Activated T-helper 1 cell treated with anti-CD3 and anti-CD28 coated beads, Interleukin-12 subunit alpha, Interleukin-12 subunit beta, Interleukin-2, Interleukin-4 antibody, amounts not matched to agents 30 ng/mL and 10 ng/mL and 1 ng/mL, durations not matched to agents 14 hours and 24 hours and 36 hours (primary cell): ENCODE measurements at places on chromosomes 7 and 10. TPM values are rescaled to one million over a fixed set of nuclear protein-coding genes. Genes with fewer than 3 reads are reported as not detected.

DNA sequence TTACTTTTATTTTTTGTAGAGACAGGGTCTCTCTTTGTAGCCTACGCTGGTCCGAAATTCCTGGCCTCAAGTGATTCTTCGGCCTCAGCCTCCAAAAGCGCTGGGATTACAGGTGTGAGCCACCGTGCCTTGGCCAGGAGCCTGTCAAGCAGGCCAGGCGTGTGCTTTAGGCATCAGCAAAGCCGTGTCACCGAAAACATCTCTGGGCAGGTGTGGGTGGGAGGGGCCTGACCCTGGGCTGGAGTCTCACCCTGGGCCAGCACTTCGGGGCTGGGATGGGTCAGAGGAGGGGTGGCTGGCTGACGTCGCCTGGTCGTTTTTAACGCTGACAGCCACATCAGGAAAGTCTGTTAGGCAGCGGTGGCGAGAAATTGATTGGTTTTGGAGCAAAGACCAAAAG, 80.9 kb downstream of the UNCX start:
- DNase-seq: no peak

GRCh38 chr7:90841759-90842429, 245.8 kb downstream of the CDK14 start:
- no peak for DNase-seq

Gene LRMDA
- not detected in 2 replicates for total RNA-seq

Gene PNLIPRP3
- not detected in 2 replicates for total RNA-seq

DNA sequence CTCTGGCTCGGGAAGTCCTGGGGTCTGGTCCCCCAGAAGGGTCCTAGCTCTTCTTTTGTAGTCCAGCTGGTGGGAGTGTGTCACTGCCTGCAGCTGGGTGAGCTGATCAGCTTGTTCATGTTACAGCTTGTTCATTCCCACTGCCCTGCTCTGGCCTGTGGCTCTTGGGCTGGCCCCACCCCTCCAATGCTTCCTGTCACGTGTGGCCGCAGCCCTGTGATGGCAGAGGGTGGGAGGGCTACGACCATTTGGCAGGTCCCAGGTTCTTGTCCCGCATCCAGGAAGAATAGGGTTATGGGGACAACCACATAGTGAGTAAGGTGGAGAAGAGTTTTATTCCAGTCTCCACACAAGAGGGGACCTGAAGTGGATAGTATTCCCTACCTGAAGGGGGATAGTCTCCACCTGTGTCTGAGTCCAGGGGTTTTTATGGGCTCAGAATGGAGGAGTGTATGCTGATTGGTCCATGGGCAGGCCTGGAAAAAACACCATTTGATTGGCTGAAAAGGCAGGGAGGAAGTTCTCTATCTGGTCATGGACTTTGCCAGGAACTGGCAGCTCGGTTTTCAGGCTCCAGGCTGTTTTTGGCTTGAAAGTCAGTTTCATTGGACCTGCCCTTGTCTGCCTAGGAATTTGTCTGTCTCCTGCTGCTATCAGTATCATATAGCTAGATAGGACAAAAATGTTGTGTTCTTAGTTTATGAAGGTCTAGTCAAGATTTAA, 13.1 kb downstream of the SDHAF3 start:
- DNase-seq: no peak
